Activated naive CD8-positive, alpha-beta T cell treated with anti-CD3 and anti-CD28 coated beads, Interleukin-2, amount 50 U/mL, for 24 hours (primary cell): ENCODE measurements at places on chromosomes 7 and 10.

- no peak for DNase-seq
Observed at GRCh38 chr7:122269241-122269640, 35.3 kb downstream of the FEZF1 start.

DNA sequence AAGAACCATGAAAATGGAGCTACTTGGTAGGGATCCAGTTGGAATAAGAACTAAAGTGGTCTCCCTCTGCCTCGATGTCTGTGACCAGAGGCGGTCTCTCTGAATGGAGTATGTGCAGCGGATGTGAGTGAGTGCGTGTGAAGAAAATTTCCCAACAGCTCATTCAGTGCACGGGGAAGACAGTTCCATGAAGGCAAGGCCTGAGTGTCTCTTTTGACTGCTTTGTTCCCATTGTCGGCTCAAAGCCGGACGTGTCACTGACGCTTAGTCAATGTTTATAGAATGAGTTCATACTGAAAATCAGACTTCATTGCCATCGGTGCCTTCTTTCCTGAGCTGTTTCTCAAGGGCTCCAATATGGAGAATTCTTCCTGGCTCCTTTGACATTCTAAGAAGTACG, 55.3 kb upstream of the GRB10 start:
- DNase-seq: no peak

DNA sequence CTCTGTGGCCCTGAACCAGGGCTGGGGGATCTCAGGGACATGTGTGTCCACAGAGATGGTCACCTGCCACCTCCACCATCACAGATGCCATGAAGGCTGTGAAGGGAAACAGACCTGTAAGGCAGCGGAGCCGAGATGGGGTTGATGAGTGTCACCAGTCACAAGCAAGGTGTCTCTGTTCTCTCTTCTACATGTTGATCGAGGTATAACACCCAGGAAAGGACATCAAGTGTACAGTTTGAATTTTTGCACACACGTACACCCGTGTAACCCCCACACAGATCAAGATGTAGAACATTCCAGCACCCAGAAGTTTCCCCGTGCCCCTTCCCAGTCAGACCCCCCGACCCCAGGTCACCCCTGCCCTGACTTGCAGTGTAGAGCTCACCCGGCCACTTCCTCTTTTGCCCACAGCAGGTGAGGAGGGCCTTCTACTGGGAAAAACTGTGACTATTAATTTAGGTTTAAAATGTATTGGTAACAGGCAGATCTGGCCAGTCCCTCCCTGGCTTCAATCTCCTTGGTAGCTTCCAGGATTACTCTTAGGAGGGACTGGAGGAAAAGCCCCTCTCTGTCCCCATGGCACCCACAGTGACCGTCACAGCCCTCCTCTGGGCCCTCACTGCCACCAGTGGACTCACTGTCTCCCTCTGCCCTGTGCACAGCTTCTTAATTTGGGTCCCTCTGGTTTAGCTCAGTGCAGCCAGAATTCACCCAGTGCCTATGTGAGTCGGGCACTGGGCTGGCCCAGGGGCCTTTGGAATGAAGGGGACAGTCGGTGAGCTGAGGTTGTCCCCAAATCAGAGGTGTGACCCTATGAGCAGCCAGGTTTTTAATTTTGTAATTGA, 108.2 kb downstream of the LHPP start:
- no peak for DNase-seq

DNA sequence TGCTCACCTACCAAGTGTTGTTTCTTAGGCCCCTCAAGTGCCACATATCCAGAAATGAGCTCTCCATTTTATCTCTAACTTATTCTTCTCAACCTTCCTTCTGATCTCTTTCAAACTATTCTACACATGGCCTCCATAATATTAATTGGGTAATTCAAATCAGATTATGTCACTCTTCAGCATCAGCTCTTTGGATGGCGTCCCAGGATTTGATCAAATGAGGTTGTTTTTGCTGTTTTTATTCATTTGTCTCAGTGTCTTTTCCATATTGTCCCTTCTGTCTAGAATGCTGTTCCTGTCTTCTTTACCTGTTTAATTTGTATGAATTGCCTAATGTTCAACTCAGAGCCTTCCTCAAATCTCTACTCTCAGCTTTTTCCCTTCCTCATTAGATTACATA, 234.6 kb upstream of the CXCL12 start:
- DNase-seq: no peak

DNA sequence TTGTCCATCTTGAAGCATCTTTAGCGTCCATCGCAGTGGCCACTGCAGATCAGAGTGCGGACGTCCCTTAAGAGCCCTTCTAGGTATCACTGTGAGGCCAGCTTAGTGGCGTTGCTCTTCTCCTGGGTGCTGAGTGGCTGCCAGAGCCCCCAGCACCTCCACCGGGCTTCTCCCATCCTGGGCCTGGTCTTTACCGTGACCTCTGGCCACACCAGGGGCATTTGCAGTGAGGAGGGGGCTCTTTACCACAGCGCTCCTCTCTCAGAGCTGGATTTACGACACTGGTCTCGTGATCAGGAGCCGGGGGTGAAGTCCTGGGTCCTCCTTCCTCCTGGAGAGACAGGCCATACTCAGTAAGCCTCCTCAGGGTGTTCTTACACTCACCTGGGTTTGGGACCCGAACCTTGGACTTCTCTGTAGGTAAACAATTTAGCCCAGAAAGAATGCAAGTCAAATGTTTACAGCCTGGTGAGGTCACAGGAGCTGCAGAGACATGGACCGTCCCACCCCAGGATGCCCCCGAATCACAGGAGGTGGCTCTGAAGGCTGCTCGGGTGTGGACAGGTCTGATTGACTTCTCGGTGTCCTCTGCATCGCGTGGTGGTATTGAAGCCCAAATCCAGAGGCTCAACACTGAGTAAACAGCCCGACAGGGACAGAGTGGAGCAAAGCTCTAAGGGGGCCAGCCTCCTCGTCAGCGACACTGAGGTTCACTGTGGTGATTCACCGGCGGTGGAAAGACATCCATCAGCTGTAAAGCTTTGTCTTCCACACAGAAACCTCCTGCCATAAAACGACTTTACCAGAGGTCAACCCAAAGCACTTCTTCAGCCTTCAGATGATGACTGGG, 33.0 kb downstream of the JAKMIP3 start:
- no peak for DNase-seq

DNA sequence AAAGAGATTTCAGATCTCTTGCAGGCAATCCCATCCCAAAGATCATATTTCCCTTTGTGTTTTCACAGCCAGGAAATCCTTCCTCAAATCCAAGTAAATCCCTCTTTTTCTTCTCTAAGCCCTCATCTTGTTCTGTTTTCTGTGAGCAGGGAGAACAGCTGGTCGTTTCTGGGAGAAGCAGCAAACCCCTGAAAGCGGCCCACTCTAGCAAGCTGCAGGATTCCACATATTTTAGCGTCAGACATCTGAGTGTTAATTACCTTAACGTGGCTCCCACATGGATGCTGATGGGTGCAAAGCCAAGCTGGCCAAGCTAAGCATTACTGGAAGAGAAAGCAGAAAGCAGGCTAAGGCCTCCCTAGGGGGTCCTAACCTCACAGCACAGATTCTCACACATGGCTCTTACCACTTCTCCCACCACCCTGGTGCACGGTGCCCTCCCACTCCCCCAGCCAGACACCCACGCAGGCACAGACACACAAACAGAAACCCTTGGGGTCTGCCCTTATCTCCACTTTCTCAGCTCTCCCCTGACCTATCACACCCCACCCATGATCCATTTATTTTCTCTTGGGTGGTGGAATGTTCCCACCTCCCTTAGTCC, 551.0 kb upstream of the AUTS2 start:
- no peak for DNase-seq

- no peak for DNase-seq
Observed at GRCh38 chr7:107643938-107644308, 16.7 kb upstream of the SLC26A4 start.
